ENCODE measurements at places on chromosomes 16 and 17. TPM values are rescaled to one million over a fixed set of nuclear protein-coding genes. Genes with fewer than 3 reads are reported as not detected.

IRX6 gene
- 1.4 TPM for total RNA-seq

DNA sequence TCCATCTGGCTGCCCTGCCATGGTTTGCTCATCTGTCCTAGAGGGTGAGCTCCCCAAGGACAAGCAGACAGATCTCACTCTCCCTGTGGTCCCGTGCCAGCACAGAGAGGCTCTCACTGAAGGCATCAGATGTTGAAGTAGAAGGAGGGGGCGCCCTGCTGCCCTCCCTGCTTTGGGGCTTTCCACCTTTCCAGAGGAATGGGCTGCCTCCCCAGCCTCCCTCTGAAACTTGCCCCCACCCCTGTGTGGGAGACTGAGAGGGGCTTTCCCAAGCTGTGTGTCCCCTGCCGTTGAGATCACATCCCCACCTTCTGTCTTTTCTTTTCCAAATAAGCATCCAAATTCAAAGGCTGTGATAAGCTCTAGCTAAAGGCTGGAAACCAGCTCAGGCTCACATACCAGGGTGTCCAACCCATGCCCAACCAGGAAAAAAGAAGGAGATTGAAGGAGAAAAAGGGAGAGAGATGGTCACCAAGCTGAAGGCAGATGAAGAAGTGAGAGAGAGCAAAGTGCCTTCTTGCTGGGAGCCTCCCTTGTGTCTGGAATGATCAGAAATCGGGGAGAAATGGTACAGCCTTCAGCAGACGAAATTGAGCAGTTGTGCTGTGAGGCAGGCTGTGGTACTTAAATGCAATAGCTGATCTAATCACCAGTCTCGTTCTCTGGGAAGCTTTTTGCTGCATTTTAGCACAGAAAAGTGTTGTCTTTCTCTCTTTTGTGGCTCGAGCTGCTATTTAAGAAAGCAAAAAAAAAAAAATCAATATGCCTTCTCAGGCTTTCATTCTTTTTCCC lies 145.9 kb upstream of the LHX1 start:
- DNase-seq: no peak

- no peak for DNase-seq
These were observed 118.1 kb downstream of the GSG1L start for GRCh38 chr16:27945233-27945973.

PLLP gene
- total RNA-seq: 3.2 TPM

DNA sequence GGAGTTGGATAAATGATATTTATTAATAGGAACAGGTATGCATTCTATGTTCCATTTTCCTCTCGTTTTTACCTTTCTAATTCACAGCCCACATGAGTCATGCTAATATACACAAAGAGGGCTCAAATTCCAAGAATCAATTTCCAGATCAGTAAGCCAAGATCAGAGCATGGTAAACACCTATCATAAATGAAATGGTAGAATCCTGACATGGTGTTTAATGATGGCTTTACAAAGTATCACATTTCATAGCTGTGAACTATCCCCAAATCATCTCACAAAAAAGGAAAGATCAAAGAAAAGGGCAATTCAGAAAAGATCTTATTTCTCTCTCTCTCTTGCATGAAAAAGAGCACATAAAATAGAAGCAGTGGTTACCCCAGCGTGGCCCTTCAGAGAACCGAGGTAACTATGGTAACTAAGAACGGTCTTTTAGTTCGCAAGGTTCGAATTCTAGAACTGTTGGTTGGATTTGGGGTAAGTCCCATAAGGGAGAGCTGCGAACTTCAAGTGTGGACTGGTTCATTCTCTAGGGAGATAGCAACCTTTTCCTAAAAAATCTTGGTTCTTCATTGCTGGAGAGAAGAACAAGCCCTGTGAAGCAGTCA lies 73.0 kb downstream of the MARCHF10 start:
- DNase-seq: no peak

- DNase-seq: no peak
These were observed 137.0 kb upstream of the PMFBP1 start for GRCh38 chr16:72309001-72309400.
